Stimulated activated naive CD8-positive, alpha-beta T cell treated with anti-CD3 and anti-CD28 coated beads, Interleukin-15, Interleukin-2, amounts not matched to agents 100 U/mL and 50 U/mL, for 24 hours (primary cell): ENCODE measurements at places on chromosomes 3 and 15.

GRCh38 chr15:41950489-41950888, 21.9 kb downstream of the EHD4 start:
- no peak for DNase-seq

DNA sequence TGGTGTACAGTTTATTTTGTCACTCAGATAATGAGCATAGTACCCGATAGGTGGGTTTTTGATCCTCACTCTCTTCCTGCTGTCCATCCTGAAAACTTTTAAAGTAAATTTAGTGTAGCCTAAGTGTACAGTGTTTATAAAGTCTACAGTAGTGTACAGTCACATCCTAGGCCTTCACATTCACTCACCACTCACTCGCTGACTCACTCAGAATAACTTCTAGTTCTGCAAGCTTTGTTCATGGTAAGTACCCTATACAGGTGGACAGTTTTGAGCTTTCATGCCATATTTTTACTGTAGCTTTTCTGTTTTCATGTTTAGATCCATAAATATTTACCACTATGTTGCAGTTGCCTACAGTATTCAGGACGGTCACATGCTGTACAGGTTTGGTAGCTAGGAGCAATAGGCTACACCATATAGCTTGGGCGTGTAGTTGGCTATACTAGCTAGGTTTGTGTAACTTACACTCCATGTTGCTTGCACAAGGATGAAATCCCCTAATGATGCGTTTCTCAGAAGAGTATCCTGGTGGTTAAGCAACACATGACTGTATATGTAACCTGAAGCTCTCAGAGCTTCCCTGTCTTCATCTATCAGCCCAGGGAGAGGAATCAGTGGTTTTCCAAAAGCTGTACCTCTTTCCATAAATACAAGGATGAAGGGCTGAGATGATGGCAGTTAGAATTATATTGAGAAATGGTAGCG, 87.6 kb upstream of the SLC25A26 start:
- no peak for DNase-seq

GRCh38 chr3:38124324-38125122, 12.4 kb downstream of the ACAA1 start:
- no peak for DNase-seq

DNA sequence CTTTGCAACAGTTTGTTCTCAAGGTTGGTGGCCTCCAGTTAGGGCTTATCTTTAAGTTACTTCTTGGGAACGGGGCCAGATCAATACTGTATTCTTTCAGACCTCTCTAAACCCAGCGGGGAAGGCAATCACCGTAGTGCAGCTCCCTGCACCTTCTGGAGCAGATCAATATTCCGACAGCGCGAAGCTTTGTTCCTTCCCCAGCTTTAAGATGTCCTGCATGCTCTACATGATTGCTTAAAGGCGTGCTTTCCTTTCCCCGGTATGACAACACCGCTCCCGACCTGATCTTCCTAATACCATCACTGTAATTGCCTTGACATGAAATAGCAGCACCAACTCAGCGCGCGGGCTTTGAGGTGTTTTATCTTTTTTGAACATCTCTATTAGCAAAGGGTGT, 755.2 kb downstream of the NR2F2 start:
- no peak for DNase-seq

- no peak for DNase-seq
These were observed 138.8 kb downstream of the RBPMS2 start for GRCh38 chr15:64636556-64636955.

DNA sequence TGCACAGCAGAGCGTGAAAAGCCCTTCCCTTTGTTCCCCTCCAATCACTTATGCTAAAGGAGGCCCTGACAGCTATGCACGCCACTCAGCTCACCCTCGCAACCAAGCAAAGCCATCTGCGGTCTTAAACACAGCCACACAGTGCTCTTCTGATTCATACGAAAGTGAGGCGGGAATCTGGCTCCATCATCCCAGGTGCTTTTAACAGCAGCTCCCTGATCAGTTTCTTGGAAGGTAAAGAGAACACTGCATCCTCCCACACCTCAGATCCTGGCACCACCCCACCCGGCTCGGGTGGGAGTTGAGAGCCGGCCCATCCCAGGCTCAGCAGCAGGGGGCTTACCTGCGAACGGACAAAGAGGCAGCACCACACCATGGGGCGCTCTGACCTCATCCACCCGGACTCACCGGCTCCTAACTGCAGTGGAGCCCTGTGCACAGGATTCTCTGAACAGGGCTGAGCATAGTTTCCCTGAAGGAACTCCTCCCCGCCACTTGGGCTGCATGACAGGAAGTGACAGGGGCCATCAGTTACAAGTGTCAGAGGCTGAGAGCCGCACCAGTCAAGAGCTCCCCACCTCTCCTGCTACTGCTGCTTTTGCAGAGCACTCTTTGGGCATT, 114.3 kb upstream of the ARHGEF3 start:
- DNase-seq, result peak; percentile 74

DNA sequence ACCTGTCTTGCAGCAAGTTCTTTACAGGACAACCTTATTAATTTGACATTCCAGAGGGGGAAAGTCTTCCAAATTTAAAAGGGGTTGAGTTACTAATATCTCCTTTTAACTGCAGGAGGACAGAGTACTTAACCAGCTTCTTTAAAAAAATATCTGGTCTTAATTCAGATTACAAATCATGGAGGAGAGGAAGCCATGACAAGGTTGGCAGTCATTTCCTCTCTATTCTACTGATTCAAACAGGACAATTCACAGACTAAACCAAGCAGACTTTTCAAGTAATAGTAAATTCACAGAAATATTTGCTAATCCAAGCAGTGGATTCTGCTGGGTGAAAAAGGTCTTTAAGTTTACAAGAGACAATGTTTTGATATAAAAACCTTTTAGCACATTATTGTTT, 185.3 kb downstream of the CFAP20DC start:
- DNase-seq, result no peak

DNA sequence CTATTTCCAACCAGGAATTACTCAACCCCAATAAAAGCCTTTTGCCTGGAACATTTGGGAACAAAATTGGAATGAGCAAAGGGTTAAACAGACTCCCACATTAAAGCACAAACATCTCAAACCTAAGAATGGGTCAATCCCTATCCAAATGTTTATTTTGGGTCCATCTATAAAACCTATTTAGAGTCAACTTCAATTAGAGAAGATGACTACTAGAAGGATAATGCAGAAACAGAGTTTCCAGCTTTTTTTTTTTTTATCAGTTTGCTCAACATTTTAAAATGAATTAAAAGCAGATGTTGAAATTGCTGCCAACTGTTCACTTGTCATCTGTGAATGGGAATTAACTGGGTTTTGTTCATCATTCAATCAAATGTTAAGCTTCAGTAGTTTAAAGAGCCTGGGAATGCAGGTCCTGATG, 4.1 kb upstream of the TBC1D23 start:
- no peak for DNase-seq

- no peak for DNase-seq
These were observed 449.9 kb upstream of the NAALADL2 start for GRCh38 chr3:174409086-174409743.

DNA sequence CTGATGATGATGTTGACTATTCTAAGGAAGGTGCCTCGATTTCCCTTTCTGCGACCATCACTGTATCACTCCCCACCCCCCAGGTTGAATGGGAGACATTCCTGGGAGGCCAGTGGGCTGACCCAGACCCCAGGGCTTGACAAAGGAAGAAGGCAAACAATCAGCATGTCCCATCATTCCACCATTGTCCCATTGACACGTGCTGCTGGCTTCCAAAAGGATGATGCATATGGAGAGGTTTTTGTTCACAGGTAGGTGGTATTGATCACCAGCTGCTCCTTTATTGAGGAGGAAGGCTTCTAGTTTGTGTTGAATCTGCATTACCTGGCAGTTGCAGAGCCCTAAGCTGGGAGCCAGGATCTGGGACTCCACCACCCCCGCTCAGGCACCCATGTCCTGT, 30.4 kb downstream of the RASGRF1 start:
- no peak for DNase-seq
